Astrocyte (in vitro differentiated cells and primary cell): ENCODE measurements at places on chromosomes 12 and 14. TPM values are rescaled to one million over a fixed set of nuclear protein-coding genes. Genes with fewer than 3 reads are reported as not detected.

DCN gene
- 0.57 and 0.87 TPM in 2 replicates for total RNA-seq

FBLN5 gene
- total RNA-seq = 12.5 and 14.9 TPM in 2 replicates

SYCP3 gene
- total RNA-seq = not detected in 2 replicates

DPY19L2 gene
- total RNA-seq = 6.5 and 7.3 TPM in 2 replicates

RND1 gene
- 2.2 and 2.4 TPM in 2 replicates for total RNA-seq
